ENCODE measurements at places on chromosomes 6 and 20.

DNA sequence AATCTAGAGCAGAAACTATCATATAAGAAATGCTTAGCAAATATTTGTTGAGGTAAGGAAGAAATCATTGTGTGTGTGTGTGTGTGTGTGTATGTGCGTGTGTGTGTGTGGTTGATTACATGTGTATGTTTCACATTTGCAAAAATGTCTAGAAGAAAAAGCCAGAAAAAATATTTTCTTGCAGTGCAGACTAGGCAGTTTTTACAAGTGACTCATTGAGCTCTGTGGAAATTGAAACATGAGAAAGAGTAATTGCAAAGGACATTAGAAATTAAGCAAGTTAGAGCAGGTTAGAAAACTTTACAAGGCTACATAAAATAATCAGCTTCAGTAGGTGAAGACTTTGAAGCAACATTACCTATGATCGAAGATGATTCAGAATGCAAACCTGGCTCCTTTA is 669.0 kb upstream of the EYS start:
- peak; percentile 48 for DNase-seq

- no peak for DNase-seq
Measured at GRCh38 chr6:88881451-88881850, 82.0 kb downstream of the RNGTT start.

GRCh38 chr6:22949967-22950366 is 380.6 kb downstream of the HDGFL1 start:
- no peak for DNase-seq

GRCh38 chr6:108187519-108187918 is 21.7 kb downstream of the NR2E1 start:
- no peak for DNase-seq

GRCh38 chr6:55913228-55914195 is 38.1 kb upstream of the BMP5 start:
- no peak for DNase-seq

GRCh38 chr6:18276610-18277236 is 12.4 kb upstream of the DEK start:
- DNase-seq, result peak; percentile 37

- DNase-seq, result peak; percentile 58
Measured at GRCh38 chr20:40673442-40673841, 15.6 kb downstream of the MAFB start.

DNA sequence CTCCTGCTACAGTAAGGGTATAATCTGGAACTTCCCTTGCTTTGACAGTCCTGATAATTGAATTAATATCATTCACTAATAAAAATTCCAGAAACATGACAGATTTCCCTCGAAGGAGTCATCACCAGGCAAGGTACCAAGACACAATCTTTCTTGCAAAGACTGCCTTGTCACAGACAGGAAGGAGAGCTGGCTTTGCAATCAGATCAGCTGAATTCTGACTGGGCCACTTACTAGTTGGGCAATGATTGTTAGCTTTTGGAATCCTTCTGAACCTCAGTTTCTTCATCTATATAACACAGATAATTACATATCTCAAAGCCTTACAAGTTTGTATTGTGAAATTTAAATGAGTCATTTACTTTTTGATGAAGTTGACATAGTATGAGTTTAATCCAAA is 344.2 kb downstream of the RFPL4B start:
- peak; percentile 92 for DNase-seq

DNA sequence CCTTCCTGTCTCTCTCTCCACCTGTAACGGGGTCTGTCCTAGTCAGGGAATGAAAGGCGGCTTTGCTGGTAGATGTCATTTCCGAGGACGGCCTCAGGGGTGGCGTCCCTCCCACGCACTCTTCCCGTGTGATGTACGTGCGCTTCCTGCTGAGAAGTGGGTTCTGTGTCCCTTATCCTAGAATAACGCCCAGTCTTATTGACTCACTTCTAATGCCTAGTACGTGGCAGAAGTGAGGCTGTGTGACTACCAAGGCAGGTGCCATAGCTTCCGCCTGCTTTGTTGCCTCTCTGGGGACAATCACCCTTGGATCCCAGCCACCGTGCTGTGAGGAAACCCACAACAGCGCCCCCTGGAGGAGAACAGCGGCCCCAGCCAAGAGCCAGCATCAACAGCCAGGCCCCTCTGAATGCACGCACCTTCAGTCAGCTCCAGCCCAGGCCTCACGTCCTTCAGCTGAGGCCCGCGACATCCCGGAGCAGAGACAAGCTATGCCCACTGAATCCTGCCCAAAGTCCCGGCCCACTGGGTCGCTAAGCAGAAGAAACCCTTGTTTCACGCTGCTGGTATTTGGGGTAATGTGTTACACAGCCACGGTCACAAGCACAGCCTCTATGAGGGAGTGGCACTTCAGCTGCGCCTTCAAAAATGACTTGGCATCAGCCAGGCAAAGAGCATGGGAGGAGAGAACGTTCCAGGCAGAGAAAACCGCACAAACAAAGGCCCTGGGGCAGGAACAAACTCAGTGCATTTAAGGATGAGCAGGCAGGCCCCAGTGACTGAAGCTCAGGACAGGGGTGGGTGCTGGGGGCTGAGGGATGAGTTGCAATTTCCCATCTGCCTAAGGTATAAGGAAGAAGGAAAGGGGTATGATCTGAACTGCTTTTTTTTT is 224.2 kb downstream of the NFATC2 start:
- DNase-seq, result no peak

DNA sequence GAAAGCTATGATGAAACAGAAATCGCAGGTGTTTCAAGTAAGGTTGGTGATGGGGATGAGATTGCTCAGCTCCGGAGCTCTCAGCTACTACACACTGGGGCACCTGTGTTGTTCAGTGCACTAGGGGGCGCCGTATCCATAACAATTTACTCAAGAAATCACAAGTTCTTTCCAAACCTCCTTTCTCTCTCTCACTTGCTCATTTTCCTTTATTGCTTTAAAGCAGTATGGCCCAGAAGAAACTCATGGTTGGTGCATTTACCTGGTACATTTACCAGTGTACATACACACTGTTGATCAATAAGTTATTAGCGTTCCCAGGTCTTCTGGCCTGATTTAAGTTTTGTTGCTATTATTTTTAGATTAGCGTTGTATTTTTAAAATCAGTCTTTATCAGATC is 235.2 kb upstream of the TAB2 start:
- DNase-seq, result peak; percentile 56

GRCh38 chr6:16277101-16277981 is 39.0 kb downstream of the GMPR start:
- peak; percentile 90 for DNase-seq

DNA sequence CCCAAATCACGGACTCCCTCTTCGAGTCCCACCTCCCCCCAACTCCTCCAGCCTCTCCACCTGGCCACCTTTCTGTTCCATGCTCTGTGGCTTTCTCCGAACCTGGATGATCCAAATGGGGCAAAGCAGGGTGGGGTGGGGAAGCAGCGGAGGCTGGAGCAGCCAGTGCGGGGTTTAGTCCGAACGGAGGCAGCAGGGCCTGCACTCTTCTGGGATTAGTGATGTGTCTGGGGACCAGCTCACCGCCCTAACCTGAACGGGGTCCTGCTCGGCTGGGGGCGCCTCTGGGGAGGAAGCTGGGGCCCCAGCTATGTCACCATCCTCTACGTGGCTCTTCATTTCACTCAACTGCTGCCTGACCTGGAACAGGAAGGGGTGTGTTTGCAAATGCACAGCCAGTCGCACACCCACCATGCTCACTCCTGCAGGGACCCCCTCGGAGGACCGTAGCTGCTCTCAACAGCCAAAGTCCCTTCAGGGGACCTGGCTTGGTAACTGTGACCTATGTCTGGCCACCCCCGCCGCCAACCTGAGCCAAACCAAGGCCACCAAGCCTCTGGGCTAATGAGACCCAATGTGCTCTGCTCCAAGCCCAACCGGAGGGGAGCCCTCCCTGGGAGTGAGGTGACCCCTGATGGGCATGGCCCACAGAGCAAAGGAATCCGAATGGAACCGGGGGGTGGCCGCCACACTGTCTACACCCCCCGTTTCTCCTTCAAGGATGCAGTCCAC is 46.8 kb downstream of the DSTN start:
- DNase-seq, result no peak
